Posterior cingulate gyrus (tissue), 11 donors: ENCODE measurements at places on chromosomes 6 and 20.

DNA sequence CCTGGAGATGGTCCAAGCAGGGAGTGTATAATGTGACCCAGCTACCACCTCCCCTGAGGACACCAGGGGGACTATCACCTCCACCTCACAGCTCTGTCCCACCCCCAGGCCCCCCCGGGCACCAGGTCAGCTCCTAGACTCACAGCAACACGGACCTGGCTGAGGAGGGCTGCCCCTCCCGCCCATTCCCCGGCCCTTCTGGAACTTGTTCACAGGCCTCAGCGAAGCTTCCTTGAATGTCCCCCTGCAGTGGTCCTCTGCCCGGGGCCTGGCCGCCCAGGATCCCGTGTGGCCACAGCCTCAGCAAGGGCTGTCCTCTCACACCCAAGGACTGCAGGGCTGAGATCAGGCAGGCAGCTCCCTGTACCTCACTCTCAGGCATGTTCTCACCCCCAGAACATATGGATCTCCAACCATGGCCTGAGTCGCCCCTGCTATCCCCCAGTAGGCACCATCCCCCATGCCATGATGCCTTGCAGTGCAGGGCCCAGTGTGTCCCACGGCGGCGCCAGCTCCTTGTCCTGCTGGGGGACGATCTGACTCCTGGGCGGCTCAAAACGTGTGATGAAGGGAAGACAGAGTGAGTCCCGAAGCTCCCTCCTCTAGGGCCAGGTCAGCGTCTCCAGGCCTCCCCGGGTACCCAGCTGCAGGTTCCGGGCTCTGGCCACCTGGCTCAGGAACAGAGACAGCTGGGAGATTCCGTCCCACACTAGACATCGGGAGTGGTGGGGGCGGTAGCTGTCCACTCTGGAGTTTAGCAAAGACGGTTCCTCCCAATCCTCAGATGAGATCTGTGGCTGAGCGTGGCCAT is 158.4 kb downstream of the TAF4 start:
- DNase-seq = no peak

- DNase-seq = no peak
These were observed 43.2 kb downstream of the SESN1 start for GRCh38 chr6:109051301-109052017.

DNA sequence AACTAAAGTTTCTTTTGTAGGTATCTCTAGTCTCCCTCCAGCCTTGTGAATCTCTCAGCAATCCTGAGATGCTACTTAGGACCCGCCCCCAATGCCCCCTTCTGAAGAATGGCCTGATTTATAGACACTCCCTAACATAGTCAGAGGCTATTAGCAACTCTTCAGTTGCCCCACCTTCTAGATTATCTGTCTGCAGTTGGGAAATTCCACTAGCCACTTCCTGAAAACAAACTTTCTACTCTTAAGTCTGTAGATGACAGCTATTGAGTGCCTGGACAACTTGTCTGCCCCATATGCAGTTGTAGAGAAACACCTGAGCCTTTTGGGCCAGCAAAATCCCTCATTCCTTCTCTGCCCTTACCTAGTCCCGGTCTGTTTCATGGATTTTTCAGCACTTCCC is 188.2 kb upstream of the PREP start:
- DNase-seq = no peak

- no peak for DNase-seq
These were observed 815 bp upstream of the ITPR3 start for GRCh38 chr6:33620158-33620855.

DNA sequence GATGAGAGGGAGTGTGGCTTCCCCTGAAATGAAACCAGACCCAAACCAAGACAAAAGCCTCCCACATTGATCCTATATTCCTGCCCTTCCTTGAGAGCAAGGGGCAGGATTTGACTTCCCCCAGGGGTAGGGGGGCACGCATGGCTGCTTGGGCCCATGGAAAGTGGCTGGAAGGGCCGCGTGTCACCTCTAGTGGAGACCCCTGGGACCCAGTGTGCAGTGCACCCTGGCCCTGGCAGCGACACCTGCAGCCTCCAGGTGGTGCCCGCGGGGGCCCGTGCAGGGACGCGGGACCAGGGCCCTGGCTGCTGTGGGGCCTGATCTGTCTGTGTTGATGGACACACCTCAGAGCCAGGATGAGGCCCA is 18.0 kb upstream of the SLCO4A1 start:
- no peak for DNase-seq

GRCh38 chr20:18904192-18904591 is 90.6 kb downstream of the SCP2D1 start:
- DNase-seq = no peak

- no peak for DNase-seq
These were observed 66.9 kb upstream of the RIN2 start for GRCh38 chr20:19691125-19691524.

DNA sequence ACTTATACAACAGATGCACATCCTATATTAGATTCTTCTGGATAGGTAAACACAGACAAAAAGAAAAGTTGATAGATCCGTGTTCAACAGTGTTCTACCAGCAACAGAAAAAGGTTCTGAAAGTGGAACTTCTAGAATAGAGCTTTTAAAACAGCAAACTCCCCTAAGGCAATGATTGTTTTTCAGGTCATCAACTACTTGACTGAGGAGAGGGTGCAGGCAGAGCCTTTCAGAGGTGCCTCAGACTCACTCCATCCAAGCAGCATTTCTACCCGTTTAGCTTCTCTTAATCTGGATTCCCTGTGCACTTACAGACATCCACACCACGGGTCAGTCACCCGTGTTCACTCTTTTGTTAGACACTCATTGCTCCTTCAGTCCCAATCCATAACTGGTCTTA is 28.9 kb downstream of the FYN start:
- no peak for DNase-seq
